ENCODE measurements at places on chromosomes 2 and 18.

DNA sequence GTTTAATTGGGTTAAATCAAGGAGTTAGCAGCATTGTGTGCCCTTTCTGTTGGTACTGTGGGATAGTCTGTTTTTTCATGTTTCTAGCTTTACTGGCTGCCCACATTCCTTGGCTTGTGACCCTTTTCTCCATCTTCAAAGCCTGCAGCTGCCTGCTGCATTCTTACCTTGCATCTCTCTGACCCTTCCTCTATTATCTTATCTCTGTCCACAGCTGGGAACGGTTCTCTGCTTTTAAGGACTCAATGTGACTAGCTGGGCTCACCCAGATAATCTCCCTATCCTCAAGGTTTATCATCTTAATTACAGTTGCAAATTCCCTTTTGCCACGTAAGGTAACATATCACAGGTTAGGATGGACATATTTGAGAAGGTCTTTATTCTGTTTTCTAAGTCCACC lies 199.7 kb downstream of the KCNS3 start:
- H3K4me1 ChIP-seq, result no peaks in the 10 kb centered on the region
- no peaks in the 10 kb centered on the region for H3K36me3 ChIP-seq
- H3K27ac ChIP-seq, result no peak overlapping the region
- no peak overlapping the region for H3K4me3 ChIP-seq
- DNase-seq, result no peak

DNA sequence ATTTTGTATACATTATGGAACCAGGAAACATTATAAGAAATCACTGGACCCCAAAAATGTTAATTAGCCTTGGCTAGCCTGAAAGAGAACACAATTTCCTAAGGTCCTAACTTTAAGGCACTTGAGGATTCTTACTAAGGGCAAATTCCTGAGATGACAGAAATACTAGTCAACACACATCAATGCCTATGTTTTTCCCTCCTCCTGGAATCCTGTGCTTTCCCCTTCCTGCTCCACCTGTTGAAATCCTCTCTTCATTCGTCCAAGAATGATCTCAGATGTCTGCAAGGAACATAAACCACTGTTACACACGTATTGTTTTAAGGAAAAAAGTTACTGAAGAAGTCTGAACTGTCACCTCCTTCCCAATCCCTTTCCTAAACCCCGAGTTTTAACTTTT lies 21.2 kb upstream of the DARS1 start:
- DNase-seq, result no peak
- no peak overlapping the region for H3K4me3 ChIP-seq
- H3K27ac ChIP-seq, result no peak overlapping the region
- H3K36me3 ChIP-seq, result peaks cover 16% of the 10 kb centered on the region
- H3K4me1 ChIP-seq, result peaks cover 44% of the 10 kb centered on the region

- no peaks in the 10 kb centered on the region for H3K36me3 ChIP-seq
- peak overlapping the region; percentile 29 for H3K27ac ChIP-seq
- DNase-seq, result no peak
- no peak overlapping the region for H3K4me3 ChIP-seq
- no peaks in the 10 kb centered on the region for H3K4me1 ChIP-seq
Measured at GRCh38 chr2:240348522-240348921, 86.9 kb upstream of the GPC1 start.

GRCh38 chr18:25686960-25687500 lies 335.1 kb upstream of the ZNF521 start:
- no peak overlapping the region for H3K27ac ChIP-seq
- H3K4me1 ChIP-seq, result no peaks in the 10 kb centered on the region
- H3K36me3 ChIP-seq, result no peaks in the 10 kb centered on the region
- no peak for DNase-seq
- no peaks in the 10 kb centered on the region for H3K27me3 ChIP-seq
- no peak overlapping the region for H3K4me3 ChIP-seq

DNA sequence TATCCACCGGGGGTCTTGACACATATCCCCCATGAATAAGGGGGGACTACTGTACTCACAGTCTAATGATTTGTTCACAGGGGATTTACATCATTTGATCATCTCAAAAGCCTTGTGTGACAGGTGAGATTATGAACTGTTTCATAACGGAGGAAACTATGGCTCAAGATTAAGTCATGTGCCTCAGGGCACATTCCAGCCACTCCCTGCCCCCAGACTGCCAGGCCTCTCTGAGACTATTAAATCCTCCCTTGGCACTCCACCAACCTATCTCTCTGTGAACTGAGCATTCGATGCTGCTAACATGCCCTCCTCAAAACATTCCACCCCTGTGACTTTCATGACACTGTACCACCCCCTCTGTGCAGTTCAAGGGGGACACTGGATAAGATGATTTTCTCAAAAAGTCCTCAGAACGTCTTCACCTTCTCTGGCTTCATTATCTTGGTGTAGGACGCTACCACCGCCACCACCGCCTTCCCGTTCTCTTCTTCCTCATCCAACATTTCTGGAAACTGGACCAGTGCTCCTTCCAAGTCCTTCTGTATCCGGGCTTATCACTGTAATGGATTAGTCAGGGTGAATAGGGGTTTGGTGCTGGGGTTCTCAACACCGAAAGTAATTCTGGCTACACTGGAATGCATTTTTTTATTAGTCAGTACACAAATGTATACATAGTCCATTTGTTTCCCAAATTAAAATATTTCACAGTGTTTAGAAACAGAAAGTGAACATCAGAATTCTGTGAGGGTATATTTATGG lies 169.6 kb downstream of the KCNS3 start:
- no peaks in the 10 kb centered on the region for H3K4me1 ChIP-seq
- H3K4me3 ChIP-seq, result no peak overlapping the region
- H3K27me3 ChIP-seq, result no peaks in the 10 kb centered on the region
- DNase-seq, result no peak
- H3K27ac ChIP-seq, result no peak overlapping the region

DNA sequence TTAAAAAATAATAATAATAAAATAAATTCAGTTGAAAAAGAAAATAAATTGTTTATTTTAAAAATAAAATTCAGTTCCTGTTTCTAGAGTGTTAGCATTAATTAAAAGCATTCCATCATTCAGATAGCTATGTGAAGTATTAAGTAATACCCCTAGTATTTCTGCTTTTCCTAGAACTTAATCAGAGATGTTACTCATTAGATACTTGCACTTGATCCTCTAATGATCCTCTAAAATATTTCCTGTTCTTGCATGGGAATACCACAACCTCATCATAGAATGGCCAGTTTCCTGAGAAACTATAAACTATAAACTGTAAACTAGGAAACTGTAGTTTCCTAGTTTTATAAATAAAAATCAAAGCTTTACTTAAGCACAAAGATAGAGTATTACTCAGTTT lies 11.1 kb upstream of the CNNM3 start:
- no peaks in the 10 kb centered on the region for H3K27me3 ChIP-seq
- H3K4me3 ChIP-seq, result no peak overlapping the region
- H3K36me3 ChIP-seq, result no peaks in the 10 kb centered on the region
- peaks cover 10% of the 10 kb centered on the region for H3K4me1 ChIP-seq
- H3K27ac ChIP-seq, result no peak overlapping the region

GRCh38 chr2:39138837-39139211 lies 18.0 kb upstream of the SOS1 start:
- DNase-seq, result no peak
- H3K4me3 ChIP-seq, result no peak overlapping the region
- peaks cover 76% of the 10 kb centered on the region for H3K4me1 ChIP-seq
